ENCODE measurements at places on chromosomes 4 and X.
A peak's percentile ranks its signal among the peaks of the same experiment; 100 is the strongest.

GRCh38 chr4:177487977-177488376 is 45.7 kb upstream of the AGA start:
- no peak for DNase-seq

DNA sequence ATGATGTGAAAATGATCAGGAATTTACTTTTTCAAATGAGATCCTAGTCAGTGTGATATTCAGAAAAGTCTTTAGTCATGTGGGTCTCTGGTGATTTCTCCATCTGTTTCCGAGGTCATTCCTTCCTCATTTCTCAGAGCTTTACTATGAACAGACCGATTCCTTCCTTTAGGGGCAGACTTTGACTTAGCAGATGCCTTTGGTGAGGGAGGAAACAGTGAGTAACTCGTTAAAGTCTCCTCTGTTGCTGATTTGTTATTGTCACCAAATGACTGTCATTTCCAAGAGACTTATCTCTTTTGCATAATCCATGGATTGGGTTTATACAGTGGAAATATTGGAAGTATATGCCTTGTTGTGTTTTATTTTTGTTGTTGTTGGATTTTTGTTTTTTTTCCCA is 76.2 kb upstream of the CD99 start:
- DNase-seq: no peak

GRCh38 chr4:25013756-25014661 is 16.7 kb downstream of the LGI2 start:
- no peak for DNase-seq

DNA sequence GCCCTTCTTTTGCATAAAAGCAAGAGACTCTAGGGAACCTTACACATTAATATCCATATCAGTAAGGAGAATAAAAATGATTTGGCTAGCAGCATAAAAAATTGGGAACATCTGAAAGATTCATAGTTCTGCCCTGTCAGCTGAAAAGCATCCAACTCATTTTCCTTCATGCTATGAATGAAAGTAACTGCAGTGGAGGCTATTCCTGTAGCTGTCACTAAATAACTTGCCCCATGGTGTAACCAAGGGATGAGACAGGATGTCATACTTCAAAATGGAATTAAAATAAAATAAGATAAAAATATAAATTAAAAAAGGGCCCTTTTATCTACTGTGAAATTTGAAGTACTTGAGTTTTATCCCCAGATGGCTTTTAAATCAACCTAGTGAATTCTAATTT is 878.8 kb downstream of the C4orf33 start:
- DNase-seq: no peak

DNA sequence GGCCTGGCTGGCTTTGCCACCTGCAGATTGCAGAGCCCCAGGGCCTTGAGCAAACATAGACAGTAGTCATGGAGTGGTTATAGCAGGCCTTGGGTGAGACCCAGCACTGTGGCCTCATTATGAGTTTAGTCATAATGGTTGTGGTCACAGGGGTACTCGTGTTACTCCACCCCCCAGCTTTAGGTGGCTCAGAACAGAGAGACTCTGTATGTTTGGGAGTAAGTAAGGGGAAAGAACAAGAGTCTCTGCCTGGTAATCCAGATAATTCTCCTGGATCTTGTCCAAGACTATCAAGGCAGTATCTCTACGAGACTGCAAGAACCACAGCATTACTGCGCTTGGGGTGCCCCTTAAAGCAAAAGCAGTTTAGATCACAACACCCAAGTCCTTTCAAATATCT is 62.3 kb upstream of the SCRG1 start:
- no peak for DNase-seq

GRCh38 chrX:7050271-7050670 is 97.2 kb upstream of the STS start:
- no peak for DNase-seq

- peak; percentile 19 for DNase-seq
Observed at GRCh38 chr4:186144946-186145569, 40.6 kb downstream of the FAM149A start.
